ENCODE measurements at places on chromosomes 5 and 9.
A peak's percentile ranks its signal among the peaks of the same experiment; 100 is the strongest.

DNA sequence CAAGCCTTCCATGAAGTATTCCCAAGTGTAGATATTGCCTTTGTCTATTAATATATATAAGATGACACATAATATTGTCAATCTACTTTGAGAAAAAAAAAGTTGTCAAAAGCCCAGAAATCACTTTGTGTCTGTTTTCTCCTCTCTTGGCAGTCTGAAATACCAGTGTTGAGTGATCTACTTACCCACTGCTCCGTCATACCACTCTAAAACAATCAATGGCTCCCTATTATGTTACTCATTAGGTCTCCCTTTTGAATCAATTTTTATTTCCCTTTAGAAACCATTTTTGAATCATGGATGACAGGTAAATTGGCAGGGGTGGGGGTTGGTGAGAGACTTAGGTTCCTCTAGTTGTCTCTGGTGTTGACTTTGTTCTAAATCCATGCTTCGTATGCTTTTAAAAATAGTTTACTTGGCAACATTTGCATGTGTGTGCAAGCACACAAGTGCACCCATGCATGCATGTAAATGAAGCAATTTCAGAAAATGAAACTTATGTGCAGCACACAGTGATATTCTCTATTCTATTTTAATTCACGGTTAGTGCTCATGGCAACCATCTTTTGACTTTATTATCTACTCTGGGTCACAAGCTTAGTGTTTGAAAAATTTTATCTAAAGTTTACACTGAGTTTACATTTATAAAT lies 378.9 kb downstream of the RAB3C start:
- no peak for DNase-seq

DNA sequence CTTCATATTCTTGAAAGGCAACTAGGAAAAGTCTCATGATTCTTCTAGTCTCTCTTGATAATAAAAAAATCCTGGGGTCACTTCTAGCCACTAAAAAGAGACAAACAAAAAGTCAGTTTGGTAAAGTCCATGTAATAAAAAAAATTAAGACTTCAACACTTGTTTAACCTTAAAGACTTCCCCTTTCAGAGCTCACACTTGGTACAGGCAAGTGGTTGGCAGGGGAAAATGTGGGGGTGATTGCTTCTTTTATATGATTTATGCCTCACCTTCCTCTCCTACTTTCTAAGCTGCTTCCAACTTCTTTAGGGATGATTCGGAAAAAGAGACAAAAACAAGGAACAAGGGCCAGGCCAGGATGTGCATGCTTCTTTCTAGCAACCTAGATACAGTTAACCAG lies 5.1 kb upstream of the ERCC6L2 start:
- no peak for DNase-seq

GRCh38 chr9:13750061-13750460 lies 470.6 kb upstream of the MPDZ start:
- DNase-seq, result no peak

DNA sequence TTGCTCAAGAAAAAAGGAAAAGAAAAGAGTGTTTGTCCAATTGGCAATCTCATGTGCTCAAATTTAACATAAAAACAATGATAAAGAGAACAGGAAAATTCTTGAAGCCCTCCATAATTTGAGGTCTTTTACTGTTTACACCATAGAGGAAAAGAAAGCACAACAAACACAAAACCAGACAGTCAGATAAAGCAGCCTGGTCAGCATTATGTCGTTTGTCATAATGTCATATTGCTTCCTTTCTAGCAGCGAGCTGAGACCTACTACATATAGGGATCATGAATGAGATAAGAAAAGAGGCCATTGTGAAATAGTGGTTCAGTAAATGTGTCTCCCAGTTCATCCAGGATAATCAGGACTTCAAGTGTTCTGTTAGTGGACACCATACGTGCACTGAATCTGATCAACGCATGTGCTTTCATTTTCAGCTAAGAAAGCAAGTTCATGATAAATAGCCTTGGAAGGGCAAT lies 64.7 kb upstream of the SELENOP start:
- no peak for DNase-seq

DNA sequence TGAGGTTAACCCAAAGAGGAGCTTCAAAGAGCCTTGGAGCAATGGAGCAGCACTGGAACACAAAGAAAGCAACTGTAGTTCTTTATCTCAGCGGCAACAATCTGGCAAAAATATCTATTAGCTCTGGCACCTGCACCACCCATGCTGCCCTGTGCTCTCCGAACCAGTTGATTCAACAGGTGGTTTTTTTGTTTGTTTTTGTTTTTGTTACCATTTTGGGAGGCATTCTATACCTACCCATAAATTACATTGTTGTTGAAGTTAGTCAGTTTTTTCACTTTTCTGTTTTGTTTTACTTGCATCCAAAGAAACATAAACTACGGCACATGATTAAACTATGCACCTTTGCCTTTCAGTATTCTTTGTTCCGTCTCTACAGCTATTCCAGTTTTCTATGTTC lies 16.2 kb downstream of the ESM1 start:
- no peak for DNase-seq

- DNase-seq, result no peak
Measured at GRCh38 chr9:90085633-90086032, 480.8 kb downstream of the GADD45G start.

DNA sequence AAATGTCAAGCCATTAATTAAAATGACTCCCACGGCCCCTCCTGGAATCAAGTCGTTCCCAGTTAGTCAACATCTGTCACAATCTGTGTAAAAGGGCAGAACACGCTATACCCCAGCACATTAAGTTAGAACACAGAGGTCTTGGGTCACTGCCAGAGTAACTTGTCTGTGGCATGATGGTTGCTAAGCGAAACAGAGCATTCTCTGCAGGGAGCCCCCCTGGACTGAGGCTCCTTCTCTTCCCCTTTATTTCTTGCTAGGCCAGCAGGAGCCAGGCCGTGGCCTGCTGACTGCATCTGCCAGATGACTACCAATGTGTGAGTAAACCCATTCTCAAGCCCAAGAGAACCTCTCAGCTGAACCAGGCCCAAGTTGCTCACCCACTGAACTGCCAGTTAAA lies 51.9 kb upstream of the ZBED3 start:
- no peak for DNase-seq

DNA sequence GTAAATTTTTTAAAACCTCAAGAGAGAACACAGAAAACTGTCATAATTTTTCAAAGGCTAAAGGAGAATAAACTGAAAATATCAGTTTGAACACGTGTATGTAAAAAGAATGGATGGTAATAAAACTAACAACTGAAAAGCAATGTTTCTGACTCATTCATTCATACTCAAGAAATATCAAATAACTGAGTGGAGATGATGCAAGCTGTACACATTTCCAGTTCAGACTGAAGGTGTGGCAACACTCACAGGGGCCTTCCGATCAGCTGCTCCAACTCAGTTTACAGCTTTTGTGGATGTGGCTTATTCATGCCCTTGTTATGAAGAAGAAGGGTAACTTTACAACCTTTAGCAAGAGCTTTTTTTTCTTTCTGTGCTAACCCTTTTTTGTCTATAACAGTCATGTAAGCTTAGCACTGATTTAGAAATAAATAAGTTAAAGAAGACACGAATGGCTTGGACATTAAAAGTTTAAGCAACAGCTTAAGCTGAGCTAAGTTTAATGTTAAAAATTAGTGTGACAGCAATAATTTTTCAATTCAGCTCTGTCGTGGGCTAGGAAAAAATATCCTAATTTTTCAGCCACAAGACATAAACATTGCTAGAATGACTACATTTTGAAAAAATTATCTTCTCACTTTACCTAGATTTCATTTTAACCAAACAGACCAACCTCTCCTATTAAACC lies 453.5 kb downstream of the RAB3C start:
- peak; percentile 28 for DNase-seq

GRCh38 chr5:143322176-143322575 lies 81.3 kb downstream of the NR3C1 start:
- DNase-seq, result no peak

GRCh38 chr5:59034498-59035186 lies 451.8 kb downstream of the RAB3C start:
- DNase-seq, result no peak

DNA sequence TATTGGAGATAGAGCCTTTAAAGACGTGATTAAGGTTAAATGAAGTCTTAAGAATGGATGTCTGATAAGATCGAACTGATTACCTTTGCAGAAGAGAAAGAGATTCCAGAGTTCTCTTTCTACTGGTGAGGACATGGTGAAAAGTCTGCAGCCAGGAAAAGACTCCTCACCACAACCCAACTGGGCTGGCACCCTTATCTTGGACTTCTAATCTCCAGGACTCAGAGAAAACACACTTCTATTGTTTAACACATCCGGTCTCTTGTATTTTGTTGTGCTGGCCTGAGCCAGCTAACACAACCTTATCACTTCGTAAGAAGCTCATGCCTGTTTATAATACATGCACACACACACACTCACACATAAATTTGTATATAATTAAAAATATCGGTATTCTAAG lies 489.1 kb downstream of the PRDM9 start:
- DNase-seq, result no peak

DNA sequence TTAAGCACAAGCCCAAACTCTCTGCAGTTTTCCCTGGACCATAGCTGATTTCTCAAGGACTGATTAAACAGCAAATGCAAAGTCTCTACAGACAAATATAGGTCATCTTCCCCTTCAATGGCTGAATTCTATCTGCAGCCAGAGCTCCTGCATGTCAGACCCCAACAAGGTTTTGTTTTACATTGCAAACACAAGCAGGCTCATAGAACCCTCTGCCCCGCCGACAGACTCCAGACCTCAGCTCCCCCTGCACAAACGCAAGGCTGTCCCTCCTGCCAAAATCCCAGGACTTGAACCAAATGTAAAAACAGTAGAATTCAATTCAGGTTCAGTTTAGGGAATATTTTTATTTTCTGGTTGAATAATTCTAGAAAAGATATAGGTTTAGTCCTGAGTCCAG lies 526.7 kb upstream of the TRPC7 start:
- no peak for DNase-seq

DNA sequence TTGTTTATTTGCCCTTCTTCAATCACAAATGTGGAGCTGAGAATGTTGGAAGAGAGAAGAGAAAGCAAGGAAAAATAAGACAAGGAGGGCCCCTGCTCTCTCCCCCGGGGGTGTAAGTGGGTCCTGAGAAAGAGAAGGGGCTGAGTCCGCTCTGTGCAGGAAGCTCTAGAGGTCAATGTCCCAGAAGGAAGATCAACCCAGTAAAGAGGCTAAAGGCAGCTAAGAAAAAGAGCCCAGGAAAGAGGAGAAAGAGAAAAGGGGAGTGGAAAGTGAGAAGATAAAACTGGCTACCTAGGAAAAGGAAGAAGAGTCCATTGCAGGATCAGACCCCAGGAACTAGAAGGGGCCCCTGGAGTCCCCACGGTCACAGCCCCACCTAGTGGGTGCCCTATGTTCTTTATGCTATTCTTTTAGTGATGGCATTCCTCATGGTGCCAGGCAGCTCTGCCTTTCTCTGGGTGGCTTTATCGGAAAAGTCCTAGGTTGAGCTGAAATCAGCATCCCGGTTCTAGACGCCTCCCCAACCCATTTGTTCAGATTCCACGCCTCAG lies 583.4 kb downstream of the ACTL7B start:
- peak; percentile 38 for DNase-seq

- DNase-seq, result no peak
Measured at GRCh38 chr9:35915681-35916294, 6.5 kb downstream of the SPAAR start.

GRCh38 chr9:68730570-68731235 lies 25.7 kb downstream of the PIP5K1B start:
- no peak for DNase-seq

- no peak for DNase-seq
Measured at GRCh38 chr5:132896685-132897084, 23.2 kb downstream of the LEAP2 start.

DNA sequence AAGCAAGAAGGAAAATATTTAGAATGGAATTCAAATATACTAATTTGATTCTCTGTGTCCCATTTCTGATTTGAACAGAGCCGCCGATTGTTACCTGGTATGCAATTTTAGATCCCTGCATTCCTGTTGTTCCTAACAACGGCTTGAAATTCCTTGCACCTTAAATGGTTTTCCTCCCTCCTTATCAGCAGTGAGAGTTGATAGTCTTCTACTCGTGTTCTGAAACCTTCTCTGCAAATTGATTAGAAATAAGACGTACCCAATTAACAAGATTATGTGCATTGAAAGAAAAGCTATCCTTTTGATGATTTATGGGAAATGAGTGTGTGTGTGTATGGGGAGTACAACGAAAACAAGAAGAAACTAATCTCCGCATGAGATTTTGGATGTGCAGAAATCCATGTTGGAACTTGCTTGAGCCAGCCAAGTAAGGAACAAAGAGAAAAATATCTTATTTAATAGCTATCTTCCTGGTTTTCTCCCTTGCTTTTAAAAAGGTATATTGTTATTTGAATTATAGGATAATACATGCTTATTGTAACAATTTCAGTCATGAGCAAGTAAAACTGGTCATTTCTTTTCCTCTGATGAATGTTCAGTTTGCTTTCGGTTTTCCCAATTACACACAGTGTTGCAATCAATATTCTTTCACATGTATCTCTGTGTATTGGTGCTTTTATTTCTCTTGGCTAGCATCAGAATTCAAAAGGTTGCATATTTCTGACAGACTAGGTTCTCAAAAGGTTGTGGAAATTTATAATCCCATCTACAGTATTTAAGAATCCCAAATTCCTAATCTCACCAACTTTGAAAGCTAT lies 211.1 kb upstream of the ACTBL2 start:
- no peak for DNase-seq

DNA sequence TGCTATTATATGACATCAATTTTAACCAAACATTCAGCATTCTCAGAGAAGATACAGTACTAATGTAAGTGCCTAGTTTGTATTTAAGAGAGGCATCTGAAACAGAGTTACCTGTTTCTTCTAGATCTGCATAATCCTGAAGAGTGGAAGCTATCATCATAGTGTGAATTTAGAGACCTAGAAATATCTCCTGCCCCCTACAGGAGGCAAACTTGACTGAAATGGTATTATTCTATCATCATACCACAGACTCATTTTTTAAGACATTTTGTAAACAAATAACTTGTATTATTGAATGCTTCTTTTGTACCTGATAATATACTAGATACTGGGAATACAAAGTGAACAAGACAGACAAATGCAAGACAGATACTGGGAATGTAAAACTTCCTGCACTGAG lies 216.8 kb upstream of the RPS23 start:
- no peak for DNase-seq

DNA sequence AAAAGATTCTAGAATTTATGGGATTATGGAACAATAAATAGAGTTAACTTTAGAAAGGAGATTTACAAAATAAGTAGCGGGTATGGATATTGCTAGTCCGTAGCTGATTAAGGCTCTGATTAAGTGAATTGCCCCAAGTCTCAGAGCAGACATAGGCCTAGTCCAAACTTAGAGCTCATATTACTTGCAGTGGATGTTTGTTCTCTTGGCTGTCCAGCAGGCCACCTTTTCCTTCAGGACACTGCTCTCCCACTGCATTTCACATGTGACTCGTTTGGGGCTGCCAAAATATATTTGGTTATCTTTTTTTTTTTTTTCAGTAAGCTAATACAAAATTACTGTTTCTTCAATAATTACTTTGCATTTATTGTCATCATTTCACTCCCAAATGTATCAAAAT lies 76.6 kb downstream of the ARRDC3 start:
- no peak for DNase-seq

- no peak for DNase-seq
Measured at GRCh38 chr9:117718085-117718484, 13.9 kb downstream of the TLR4 start.

- peak; percentile 16 for DNase-seq
Measured at GRCh38 chr5:111748304-111748763, 8.7 kb downstream of the NREP start.

GRCh38 chr9:92547356-92547755 lies 11.6 kb upstream of the ECM2 start:
- DNase-seq, result no peak

- DNase-seq, result peak; percentile 81
Measured at GRCh38 chr5:159826351-159827214, 89.7 kb upstream of the ADRA1B start.

GRCh38 chr5:72314571-72315172 lies 5.4 kb downstream of the MRPS27 start:
- no peak for DNase-seq
